ENCODE measurements at places on chromosomes 4 and X. TPM values are rescaled to one million over a fixed set of nuclear protein-coding genes. Genes with fewer than 3 reads are reported as not detected.

Gene EXOC1L
- not detected for polyA plus RNA-seq

Gene GBA3
- polyA plus RNA-seq = not detected

Gene SHISA3
- 1.1 TPM for polyA plus RNA-seq

Gene NLRP2B
- not detected for polyA plus RNA-seq

Gene SUPT20HL1
- not detected for polyA plus RNA-seq

Gene SPATA18
- polyA plus RNA-seq = 0.84 TPM

Gene NPY5R
- polyA plus RNA-seq = not detected

Gene MAMLD1
- polyA plus RNA-seq = 2.9 TPM

Gene TLR8
- polyA plus RNA-seq = not detected

DNA sequence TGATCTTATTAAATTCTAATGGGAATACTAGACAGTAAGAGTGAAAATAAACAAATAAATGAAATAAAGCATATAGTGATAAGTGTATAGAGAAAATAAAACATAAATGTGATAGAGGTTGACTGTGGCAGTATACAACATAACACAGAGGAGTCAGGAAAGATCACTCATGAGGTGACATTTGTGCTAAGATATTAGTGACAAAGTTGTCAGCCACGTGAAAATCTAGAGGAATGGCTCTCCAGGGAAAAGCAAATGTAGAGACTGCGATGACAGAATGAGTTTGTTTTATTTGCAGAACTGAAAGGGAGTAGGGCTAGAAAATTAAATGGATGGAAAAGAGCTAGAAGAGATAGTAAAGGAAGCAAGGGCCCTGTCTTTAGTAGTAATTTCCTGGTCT lies 72.8 kb upstream of the GABRA2 start:
- H3K4me3 ChIP-seq = no peak overlapping the region
- H3K27ac ChIP-seq = no peak overlapping the region

DNA sequence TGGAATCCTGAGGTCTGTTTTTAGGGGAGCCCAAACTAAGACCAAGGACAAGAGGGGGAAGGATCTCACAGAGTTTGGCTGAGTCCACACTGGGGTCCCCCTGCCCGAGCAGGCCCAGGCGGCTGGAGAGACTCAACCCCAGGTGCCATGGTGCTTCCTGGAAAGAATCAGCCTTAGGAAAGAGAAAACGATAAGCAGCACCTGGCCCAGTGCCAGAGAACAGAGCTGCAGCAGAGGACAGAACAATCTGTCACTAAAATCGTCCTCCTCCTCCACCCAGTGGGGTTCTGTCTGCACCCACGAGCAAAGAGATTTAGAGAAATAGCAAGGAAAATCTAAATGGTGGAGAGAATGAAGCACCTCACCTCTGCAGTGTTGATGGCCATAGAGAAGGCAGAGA lies 470.5 kb downstream of the BCOR start:
- no peak overlapping the region for H3K27ac ChIP-seq
- H3K36me3 ChIP-seq = no peaks in the 10 kb centered on the region
- H3K4me1 ChIP-seq = peaks cover 7% of the 10 kb centered on the region
- DNase-seq = peak; percentile 25

DNA sequence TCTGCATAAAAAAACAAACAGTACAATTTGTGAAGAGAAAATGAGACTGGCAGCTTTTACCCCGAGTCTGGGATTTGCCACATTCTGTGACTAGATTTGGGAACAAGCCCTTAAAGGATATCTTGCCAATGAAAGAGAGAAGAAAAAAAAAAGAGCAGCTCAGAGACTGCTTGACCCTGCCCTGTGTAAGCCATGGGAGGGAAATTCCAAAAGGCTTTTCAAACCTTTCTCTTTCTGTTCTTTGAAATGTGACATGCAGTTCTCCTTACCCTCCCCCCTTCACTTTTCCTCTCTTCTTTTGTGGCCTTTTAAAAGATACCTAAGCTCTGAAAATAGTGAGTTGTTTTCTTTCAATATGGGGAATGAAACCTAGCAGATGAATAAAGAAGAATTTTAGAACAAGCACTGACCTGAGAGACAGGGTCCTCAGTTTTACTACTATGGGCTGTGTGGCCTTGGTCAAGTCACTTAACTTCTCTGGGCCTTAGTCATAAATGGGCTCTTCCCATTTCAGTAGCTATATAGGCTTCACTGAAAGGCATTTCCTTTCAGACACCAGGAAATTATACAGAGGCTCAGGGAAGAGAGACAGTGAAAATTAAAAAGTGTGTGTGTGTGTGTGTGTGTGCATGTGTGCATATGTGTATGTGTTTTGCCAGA lies 5.1 kb downstream of the CCDC160 start:
- H3K27me3 ChIP-seq = peaks cover 4% of the 10 kb centered on the region
- H3K4me3 ChIP-seq = no peak overlapping the region
- H3K4me1 ChIP-seq = no peaks in the 10 kb centered on the region

- H3K27me3 ChIP-seq = no peaks in the 10 kb centered on the region
- no peak overlapping the region for H3K4me3 ChIP-seq
- no peak overlapping the region for H3K27ac ChIP-seq
- no peaks in the 10 kb centered on the region for H3K36me3 ChIP-seq
- H3K4me1 ChIP-seq = 0 out of 2 replicates have a peak, but pooled peaks cover 4% of the 10 kb centered on the region
These were observed 255.1 kb downstream of the SPRY1 start for GRCh38 chr4:123651536-123652180.

- H3K4me3 ChIP-seq = no peak overlapping the region
- no peaks in the 10 kb centered on the region for H3K36me3 ChIP-seq
- H3K4me1 ChIP-seq = no peaks in the 10 kb centered on the region
- no peak overlapping the region for H3K27ac ChIP-seq
These were observed 83.2 kb upstream of the ARHGAP24 start for GRCh38 chr4:85391589-85392410.

DNA sequence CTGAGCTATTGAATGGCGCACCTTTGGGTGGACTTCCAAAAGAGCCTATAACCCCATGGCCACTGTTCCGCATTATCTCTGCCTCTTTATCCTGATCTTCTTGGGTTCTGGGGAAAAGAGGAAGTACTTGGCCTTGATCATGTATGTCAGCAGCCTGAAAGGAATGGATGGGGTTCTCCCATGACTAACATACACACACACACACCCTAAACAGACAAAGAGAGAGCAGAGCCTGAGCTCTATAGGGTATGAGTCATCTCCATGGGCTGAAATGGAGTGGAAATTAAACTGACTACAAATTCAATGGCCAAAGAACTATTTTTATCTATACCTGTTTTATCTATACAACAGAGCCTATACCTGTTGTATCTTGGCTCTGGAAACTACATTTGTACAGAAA lies 141.5 kb upstream of the MTMR8 start:
- no peak for DNase-seq
- H3K36me3 ChIP-seq = no peaks in the 10 kb centered on the region
- no peaks in the 10 kb centered on the region for H3K27me3 ChIP-seq
- H3K27ac ChIP-seq = no peak overlapping the region

GRCh38 chr4:155667222-155667567 lies 547 bp downstream of the GUCY1A1 start:
- H3K36me3 ChIP-seq = no peaks in the 10 kb centered on the region
- DNase-seq = peak; percentile 75
- no peak overlapping the region for H3K27ac ChIP-seq
- peak overlapping the region; percentile 61 for H3K4me3 ChIP-seq
- no peaks in the 10 kb centered on the region for H3K4me1 ChIP-seq
- H3K27me3 ChIP-seq = peaks cover 33% of the 10 kb centered on the region

DNA sequence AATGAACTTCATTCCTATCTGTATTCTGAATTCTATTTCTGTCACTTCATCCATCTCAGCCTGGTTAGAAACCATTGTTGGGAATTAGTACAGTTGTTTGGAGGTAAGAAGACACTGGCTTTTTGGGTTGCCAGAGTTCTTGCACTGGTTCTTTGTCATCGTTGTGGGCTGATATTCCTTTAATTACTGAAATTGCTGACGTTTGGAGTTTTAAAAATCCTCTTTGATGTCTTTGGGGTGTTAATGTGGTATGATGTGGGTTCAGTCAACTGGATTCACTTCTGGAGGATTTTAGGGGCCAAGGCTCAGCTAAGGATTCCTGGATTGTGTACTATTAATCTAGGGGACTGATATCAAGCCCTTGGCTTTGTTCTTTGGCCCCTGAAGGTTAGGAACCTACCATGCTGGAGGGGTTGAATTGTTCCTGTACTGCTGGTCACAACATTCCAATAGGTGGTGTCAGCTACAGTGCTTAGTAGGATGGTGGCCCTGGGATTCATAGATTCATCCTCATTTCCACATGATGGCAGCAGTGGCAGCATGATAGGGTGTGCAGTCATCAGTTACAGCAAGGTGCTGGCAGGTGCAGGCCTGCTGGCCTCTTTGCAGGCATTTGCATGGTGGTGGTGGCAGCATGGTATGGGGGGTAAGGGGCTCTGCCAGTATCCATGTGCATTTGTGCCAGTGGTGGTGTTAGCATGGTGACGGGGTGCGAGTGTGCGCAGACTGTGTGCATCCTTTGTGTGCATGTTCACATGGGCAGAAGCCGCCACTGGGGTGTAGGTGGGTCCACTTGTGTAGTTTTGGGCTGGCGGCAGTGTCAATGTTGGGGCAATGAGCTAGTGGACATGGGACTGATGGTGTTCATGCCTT lies 301.3 kb downstream of the TEX13C start:
- H3K36me3 ChIP-seq = no peaks in the 10 kb centered on the region
- no peak overlapping the region for H3K4me3 ChIP-seq
- H3K27me3 ChIP-seq = no peaks in the 10 kb centered on the region
- H3K27ac ChIP-seq = no peak overlapping the region
- no peak for DNase-seq

GRCh38 chr4:1556541-1557220 lies 127.4 kb downstream of the FAM53A start:
- H3K4me1 ChIP-seq = peaks cover 3% of the 10 kb centered on the region
- peaks cover 89% of the 10 kb centered on the region for H3K27me3 ChIP-seq
- H3K27ac ChIP-seq = no peak overlapping the region
- H3K4me3 ChIP-seq = no peak overlapping the region
- peak; percentile 62 for DNase-seq

- H3K27ac ChIP-seq = no peak overlapping the region
- no peak overlapping the region for H3K4me3 ChIP-seq
- H3K27me3 ChIP-seq = no peaks in the 10 kb centered on the region
- H3K4me1 ChIP-seq = peaks cover 28% of the 10 kb centered on the region
- H3K36me3 ChIP-seq = no peaks in the 10 kb centered on the region
These were observed 280.9 kb upstream of the TENM3 start for GRCh38 chr4:181962321-181962720.

- DNase-seq = no peak
- H3K4me1 ChIP-seq = no peaks in the 10 kb centered on the region
- peak overlapping the region; percentile 23 for H3K4me3 ChIP-seq
- H3K36me3 ChIP-seq = peaks cover 7% of the 10 kb centered on the region
- H3K27me3 ChIP-seq = no peaks in the 10 kb centered on the region
- no peak overlapping the region for H3K27ac ChIP-seq
These were observed 47.4 kb downstream of the TMEM131L start for GRCh38 chr4:153513596-153513995.

- DNase-seq = no peak
- H3K36me3 ChIP-seq = no peaks in the 10 kb centered on the region
- no peaks in the 10 kb centered on the region for H3K4me1 ChIP-seq
- H3K27ac ChIP-seq = no peak overlapping the region
These were observed 68.2 kb downstream of the DMP1 start for GRCh38 chr4:87718217-87718835.

GRCh38 chr4:17797808-17798207 lies 12.7 kb downstream of the DCAF16 start:
- H3K4me3 ChIP-seq = no peak overlapping the region
- no peaks in the 10 kb centered on the region for H3K4me1 ChIP-seq
- no peak overlapping the region for H3K27ac ChIP-seq
- no peaks in the 10 kb centered on the region for H3K27me3 ChIP-seq
- peaks cover 29% of the 10 kb centered on the region for H3K36me3 ChIP-seq

GRCh38 chrX:134461437-134461836 lies 1.5 kb downstream of the HPRT1 start:
- peaks cover 4% of the 10 kb centered on the region for H3K36me3 ChIP-seq
- H3K27me3 ChIP-seq = no peaks in the 10 kb centered on the region
- H3K4me3 ChIP-seq = no peak overlapping the region
- no peaks in the 10 kb centered on the region for H3K4me1 ChIP-seq

DNA sequence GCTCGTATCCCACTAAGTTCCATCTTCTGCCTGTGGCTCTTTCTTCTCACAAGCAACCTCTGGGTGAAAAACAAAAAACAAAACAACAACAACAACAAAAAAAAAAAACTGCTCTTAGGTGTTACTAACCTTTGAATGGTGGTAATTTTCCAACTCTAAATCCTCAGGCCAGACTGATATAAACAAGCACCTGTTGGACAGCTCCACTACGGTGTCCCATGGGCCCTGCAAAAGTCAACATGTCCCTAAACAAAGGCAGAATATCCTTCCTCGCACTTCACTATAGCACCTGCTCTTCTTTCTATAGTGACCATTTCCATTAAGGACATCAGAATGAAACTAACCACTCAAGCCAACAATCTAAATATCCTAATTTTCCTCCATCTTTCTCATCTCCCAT lies 54.6 kb upstream of the PARM1 start:
- no peak for DNase-seq
- H3K27me3 ChIP-seq = no peaks in the 10 kb centered on the region
- H3K4me3 ChIP-seq = no peak overlapping the region
- no peak overlapping the region for H3K27ac ChIP-seq

DNA sequence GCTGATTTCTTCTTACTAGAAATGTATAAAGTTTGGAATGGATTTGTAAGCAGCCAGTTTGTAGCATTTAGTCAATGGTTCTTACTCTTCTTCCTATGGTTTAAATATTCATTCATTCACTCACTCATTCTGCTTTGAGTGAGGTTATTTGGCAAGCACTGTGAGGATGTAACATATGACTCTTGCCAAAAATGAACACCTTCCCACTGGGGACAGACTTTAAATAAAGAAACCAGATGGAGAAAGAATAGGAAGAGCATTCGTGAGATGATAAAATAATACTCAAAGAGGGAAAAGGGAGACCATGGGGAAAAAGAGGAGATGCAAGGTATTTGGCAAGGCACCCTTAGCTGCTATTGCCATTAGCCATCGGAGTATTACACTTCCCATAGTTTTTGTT lies 586.1 kb downstream of the ADGRL3 start:
- no peak overlapping the region for H3K27ac ChIP-seq
- no peak overlapping the region for H3K4me3 ChIP-seq
- H3K4me1 ChIP-seq = no peaks in the 10 kb centered on the region
- no peaks in the 10 kb centered on the region for H3K27me3 ChIP-seq
- no peaks in the 10 kb centered on the region for H3K36me3 ChIP-seq

- H3K27ac ChIP-seq = no peak overlapping the region
- H3K4me3 ChIP-seq = no peak overlapping the region
- no peaks in the 10 kb centered on the region for H3K4me1 ChIP-seq
- no peak for DNase-seq
These were observed 66.4 kb downstream of the DIPK2B start for GRCh38 chrX:45134315-45134731.

All from SK-N-SH (cell line).